ENCODE measurements at places on chromosomes 1 and 21.

DNA sequence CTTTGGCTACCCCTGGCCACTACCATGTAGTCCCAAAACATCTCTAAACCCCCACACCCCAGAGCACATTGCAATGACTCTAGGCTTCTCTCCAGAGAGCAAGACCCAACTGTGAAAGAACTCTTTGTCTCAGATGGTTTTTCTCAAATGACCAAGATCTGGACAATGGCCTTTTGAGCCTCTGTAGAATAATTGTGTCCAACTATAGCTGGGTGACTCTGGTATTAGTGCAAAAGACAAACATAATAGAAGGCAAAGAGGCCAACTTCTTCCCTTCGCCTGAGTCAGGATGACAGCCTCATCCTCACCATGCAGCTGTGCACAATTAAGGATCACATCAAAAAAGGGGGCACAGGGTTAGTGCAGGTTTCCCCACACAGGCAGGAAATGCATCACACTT, 139.6 kb downstream of the BRINP2 start:
- no peak for DNase-seq

DNA sequence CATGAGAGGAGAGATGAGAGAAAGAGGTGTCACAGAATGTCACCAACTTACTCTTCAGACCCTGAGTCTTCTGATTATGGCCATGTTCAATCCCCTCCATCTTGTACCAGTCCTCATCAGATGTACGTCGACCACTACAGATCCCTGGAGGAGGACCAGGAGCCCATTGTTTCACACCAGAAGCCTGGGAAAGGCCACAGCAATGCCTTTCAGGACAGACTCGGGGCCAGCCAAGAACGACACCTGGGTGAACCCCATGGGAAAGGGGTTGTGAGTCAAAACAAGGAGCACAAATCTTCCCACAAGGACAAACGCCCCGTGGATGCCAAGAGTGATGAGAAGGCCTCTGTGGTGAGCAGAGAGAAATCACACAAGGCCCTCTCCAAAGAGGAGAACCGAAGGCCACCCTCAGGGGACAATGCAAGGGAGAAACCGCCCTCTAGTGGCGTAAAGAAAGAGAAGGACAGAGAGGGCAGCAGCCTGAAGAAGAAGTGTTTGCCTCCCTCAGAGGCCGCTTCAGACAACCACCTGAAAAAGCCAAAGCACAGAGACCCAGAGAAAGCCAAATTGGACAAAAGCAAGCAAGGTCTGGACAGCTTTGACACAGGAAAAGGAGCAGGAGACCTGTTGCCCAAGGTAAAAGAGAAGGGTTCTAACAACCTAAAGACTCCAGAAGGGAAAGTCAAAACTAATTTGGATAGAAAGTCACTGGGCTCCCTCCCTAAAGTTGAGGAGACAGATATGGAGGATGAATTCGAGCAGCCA, 8.0 kb downstream of the ELOA start:
- DNase-seq, result peak; percentile 64

GRCh38 chr1:203569490-203570318, 56.9 kb upstream of the ATP2B4 start:
- DNase-seq, result no peak

DNA sequence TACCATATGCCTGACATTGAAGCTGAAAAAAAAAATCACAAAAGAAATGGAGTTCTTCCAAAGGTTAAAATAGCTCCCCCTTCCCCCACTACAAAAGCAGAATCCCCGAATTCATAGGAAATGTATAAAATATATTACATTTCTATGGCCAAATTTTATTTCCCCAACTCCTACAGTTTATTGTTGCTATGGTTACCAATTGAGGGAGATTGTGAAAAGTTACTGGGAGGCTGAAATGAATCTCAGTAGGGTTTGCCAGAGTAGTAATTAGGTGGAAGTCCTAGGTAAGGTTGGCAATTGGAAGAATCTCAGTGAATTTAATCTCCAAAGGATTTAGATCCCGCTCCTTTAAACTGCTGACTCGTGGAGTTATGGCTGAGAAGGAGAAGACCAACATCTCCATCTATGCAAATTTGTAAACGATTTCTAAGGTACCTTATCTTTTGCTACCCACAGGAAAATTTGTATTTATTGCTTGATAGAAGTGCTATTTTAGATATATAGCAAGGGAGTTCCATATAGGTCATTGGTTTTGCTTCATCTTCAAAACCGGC, 282.1 kb downstream of the BACH1 start:
- no peak for DNase-seq

GRCh38 chr1:91759076-91759475, 126.9 kb downstream of the TGFBR3 start:
- DNase-seq, result no peak

DNA sequence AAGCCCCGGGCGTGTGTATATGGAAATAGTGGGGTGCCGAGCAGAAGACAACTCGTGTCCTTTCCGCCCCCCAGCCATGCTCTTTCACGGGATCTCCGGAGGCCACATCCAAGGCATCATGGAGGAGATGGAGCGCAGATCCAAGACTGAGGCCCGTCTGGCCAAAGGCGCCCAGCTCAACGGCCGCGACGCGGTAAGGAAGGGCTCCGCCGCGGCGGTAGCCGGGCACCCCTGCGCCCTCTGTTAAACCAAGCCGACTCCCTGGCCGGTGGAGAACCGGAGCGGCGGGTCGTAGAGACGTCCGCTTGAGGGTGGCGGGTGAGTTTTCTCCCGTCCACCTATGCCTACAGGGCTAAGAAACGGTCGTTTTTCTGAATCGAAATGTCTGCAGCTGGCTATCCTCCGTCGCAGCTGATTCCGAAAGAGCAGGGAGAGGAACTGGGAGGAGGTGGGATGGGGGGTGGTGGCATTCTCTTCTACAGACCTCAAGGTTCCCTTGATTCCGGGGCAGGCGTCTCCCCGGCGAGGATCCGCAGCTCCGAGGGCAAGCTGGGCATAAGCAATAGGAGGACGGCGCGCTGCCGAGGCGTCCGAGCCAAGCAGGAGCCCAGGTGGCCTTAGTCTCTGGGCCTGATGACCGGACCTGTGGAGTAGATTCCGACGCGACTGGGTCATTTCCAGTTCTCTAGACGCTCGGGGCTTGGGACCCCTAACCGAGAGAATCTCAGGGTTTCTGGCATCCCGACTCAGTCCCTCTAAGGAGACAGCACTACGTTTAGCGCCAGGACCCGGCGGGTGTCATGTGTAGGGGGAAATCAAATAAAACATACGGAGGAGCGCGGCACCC, 856 bp downstream of the LHX9 start:
- DNase-seq, result no peak

GRCh38 chr1:110976089-110976488, 12.4 kb upstream of the LRIF1 start:
- DNase-seq, result no peak
